Globus pallidus (tissue), 1 donor: ENCODE measurements at places on chromosomes 1 and 21.

DNA sequence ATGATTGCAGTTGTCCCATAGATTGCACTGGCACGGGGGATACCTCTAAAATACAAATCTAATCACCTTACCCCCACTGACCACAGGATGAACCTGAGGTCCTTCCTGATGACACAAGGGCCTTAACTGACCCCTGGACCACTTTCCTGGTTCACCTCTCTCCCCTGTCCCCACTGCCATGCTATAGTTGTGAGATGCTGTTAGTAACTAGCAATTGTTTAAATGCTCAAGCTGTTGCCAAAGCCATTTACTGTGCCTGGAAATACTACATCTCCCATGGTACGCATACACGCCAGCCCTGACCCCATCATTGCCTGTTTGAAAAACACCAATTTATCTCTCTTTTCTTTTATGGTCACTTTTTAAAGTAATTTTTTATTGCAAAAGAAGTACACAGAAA is 29.1 kb upstream of the RGS8 start:
- DNase-seq, result no peak

DNA sequence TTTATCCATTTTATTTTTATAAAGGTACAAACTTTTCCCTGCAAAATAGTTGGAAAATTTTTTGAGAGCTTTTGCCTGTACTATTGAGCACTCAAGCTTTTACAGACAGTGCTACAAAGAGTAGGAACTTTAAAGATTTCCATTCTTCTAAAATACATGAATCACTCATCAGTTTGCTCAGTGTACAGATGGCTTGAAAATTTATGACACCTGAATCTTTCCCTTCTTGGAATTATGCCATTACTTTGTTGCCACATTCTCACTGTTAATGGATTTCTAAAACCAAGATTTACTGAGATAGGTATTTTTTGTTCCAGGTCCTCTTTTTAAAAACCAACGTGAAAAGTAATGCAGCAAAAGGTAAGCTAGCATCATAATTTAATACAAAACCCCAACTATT is 76.0 kb downstream of the GPATCH2 start:
- DNase-seq, result no peak

DNA sequence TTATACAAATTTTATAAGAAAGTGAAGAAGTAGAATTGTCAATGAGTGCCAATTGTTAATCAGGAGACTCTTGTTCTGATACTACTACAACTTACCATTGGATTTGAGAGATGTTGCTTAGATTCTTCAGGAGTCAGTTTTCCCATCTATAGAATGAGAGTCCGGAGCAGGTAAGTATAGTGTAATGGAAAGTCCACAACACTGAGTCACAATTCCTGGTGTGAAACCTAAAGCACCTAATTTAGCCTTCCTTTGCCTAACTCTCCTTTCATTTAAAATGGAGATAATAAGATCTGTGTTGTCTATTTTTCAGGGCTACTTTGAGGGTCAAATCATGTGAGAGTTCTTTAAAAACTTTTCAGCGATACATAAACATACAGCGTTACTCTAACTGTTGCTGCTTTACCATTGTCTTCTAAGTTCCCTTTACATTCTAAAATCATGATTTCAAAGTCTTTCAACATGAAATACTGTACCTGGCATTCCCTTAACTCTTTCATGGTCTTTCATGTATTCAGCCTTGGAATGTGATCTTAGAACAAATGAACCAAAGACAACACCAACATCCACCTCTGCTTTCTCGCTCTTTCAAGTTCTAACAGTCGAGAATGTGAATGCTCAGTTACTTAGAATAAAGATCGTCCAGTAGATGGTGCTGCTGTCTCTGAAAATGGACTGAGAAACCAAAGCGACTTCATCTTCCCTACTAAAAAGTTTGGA is 90.9 kb downstream of the SLC30A10 start:
- DNase-seq, result peak; percentile 46

GRCh38 chr21:36263797-36264196 is 56.2 kb upstream of the MORC3 start:
- no peak for DNase-seq

GRCh38 chr1:188867614-188868013 is 1610.0 kb downstream of the BRINP3 start:
- no peak for DNase-seq

GRCh38 chr1:116284819-116285390 is 88.1 kb upstream of the ATP1A1 start:
- DNase-seq, result no peak

GRCh38 chr1:153945795-153946621 is 510 bp downstream of the DENND4B start:
- peak; percentile 84 for DNase-seq

DNA sequence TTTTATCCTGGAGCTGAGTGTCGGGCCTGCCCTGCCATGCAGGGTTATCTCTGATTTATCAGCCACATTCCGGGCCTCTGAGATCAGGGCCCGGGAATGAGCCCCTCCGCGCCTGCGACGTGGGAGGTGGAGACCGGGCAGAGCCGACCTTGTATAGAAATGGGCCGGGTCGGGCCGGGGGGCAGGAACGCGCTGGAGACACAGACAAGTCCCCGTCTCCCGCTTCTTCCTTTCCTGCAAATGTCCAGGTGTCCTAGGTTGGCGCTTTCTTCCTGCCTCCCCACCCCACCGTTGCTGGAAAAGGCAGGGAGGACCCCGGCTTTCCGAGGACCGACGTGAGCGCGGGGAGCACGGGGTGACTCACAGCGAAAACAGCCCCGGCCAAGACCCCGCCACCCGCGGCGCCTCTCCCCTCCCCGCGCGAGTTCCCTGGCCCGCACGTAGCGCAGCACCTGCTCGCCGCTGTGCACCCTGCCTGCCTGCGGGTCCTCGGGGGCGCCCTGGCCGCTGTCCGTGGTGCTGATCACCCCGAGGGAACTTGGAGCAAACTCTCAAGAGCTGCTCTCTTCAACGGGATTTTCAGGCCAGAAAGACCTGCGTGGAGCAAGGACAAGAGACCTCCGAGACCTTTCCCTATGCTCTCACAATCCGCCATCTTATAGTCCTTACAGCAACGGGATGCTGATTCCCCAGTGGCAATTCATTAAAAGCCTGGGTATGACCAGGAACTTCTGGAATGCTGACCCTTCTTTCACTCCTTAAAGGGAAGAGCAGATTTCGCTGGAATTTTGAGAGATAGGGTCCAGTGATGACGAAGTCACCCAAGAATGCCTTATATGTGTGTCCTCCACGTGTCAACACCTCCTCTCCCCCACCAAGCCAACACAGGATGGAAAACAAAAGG is 475 bp upstream of the NPPB start:
- DNase-seq, result no peak

DNA sequence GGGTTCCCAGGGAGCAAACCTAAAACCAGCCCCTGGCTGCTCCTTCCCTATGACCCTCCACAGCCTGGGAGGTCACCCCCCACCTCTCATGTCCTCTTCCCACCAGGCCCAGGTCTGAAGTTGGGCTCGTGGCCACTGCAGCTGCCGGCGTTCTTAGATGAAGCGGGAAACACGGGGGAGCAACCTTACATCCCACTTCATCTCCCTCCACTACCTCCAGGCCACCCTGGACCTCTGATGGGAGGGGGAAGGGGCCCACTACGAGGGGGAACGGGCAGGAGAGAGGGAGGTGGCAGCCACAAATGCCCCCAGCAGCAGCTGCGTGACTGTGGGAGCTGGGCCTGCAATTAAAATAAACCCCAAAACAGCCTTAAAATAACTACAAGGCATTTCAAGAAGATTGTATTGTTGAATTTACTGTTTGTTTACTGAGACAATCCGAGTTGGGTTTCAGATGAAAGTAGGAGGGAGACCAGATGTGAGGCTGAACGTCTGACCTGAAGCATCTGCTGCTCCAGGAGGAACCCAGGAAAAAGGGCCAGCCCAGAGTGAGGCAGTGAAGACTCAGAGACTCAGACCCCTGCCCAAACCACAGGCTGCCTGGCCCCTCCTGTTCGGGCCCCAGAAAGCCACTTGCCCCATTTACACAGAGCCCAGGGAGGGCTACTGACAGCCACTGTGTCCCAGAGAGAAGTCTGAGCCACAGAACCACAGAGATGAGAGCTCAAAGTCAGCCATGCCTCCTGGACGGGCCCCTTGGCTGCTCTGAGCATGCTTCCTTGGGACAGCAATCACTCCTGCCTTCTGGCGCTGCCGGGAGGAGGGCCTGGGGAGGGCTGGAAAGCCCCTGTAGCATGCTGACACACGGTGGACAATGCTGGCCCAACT is 59.8 kb downstream of the GLIS1 start:
- no peak for DNase-seq

DNA sequence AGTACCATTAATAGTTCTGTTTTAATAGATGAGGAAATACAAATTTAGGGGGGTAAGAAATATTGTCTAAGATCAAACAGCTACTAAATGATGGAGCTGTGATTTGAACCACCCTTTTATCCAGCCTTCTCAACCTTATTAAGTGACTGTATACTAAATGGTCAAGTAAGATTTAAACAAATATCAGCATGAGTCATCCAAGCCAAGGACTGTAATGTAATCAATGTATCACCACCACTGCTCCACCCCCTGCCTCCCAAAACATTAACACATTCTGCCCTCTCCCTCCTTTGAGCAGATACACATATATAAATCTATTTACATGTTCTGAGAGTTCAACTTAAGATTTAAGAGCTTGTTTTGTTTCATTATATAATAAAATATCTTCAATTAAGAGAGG is 58.9 kb downstream of the LRRC40 start:
- DNase-seq, result no peak
